Mucosa of descending colon (tissue), 3 donors: ENCODE measurements at places on chromosomes 5 and 9. TPM values are rescaled to one million over a fixed set of nuclear protein-coding genes. Genes with fewer than 3 reads are reported as not detected.

DNA sequence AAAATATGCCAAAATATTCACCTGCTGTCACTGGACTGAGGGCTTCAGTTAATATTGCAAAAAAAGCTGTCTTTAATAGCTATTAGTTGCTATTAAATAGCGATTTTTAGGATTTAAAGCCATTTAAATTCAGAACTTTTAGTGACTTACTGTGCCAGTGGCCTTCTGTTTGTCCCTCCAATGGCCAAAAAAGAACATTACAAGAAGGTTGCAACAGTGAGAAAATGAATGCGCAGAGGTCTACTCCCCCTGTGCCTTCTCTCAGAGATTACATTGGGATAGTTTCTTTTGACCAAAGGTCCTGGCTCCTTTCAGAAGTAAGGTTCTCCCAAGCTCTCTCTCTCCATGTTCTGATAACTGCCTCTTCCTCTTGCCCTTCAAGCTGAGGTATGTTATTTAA lies 930.3 kb upstream of the ARRDC3 start:
- no peak for DNase-seq

DNA sequence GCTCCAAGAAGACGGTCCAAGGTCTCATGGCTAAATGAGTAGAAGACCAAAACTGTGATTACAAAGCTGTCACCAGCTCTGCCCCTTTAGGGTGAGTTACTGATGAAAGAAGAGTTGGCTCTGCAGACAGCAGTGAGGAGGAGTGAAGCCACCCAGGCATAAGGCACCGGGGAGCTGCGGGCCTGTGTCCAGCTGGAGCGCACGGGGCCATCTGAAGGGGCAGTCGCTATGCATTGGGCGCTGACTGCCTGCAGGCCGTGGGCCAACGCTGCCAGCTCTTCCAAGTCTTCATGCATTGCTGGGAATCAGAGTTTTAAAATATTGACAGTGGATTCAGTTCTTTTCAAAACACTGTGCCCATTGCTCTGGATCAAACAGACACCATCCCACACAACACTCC lies 70.3 kb downstream of the DAPK1 start:
- no peak for DNase-seq

DNA sequence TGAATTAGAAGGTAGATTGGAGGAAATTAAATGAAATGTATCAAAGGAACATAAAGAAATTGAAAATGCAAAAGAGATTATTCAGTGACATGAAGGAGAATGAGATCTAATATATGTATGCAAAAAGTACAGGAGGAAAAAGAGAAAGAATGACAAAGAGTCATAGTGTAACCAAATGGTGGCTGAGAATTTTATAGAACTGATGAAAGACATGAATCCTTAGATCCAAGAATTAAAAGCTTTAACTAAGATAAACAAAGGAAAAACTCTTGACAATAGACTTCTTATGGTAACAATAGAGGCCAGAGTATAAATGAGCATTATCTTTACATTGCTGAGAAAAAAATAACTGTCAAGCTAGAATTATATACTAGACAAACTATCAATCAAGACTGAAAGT lies 505.4 kb upstream of the CD180 start:
- no peak for DNase-seq

DNA sequence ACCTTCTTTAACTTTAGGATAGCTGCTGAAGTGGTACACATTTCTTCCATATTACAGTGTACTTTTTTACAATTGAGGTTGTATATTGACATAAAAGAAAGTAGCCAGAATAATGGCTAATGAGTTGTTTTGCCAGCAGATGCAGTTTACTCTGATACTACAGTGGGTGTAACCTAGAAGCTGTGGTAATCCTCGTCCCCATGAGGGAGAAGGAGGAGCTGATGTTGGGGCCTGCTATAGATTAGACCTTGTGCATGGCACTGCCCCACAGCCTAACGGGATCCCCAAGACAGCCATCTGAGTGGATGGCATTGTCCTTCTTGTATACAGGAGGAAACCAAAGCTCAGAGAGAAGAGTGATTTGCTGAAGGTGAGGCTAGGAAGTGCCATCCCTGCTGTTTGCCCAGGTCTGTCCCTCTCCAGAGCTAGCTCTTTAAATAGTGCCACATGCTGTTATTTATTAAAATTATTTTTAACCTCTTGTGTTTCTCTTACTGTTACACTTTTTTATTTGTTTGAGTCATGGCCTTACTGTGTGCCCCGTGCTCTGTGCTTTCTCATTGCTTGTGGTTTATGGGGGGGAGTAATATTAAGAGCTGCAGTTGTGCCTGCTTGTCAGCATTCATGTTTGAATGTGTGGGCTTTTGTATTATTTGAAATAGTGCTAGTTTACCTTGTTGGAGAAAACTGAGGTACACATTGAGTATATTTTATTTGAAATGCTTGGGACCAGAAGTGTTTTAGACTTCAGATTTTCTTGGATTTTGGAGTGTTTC lies 65.3 kb downstream of the ICE1 start:
- DNase-seq: no peak

DNA sequence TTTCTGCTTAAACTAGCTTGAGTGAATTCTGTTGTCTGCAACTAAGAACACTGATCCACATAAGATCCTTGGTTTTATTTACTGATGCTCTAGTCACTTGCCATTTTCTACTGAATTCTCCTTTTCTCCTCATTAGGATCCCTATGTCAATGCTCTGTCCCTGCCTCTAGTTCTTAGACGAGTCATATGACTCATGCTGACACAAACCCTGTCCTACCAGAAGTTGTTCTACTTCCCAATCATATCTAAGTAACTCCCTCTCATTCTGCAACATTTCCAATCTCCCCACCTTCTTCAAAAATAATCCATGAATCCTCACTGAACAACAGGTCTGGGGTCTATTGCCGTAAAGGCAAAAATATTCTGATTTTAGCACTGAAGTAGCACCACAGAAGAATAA lies 47.1 kb upstream of the DMRT1 start:
- DNase-seq: no peak

GRCh38 chr9:106933470-106933869 lies 70.5 kb downstream of the ZNF462 start:
- DNase-seq: no peak

DNA sequence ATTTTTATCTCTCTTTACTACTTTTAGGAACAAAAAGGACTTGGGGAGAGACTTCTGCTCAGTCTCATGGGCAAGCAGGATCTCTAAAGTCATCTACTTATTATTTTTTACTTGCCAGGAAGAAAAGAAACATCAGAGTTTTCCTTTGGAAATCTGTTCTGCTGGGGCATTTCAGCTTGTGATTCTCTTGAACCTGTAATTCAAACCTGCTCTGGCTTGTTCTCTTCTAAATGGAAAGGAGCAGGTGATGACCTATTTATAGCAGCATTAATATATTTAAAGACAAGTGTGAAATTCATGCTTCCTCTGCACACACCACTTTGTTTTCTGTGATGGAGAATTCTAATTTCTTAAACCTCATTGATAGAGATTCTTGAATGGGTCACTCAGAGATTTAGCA lies 2.0 kb downstream of the ADCY2 start:
- DNase-seq: no peak

Gene DAPK1
- total RNA-seq: 25.9 TPM

Gene LRRC26
- 58.9 TPM for total RNA-seq

DNA sequence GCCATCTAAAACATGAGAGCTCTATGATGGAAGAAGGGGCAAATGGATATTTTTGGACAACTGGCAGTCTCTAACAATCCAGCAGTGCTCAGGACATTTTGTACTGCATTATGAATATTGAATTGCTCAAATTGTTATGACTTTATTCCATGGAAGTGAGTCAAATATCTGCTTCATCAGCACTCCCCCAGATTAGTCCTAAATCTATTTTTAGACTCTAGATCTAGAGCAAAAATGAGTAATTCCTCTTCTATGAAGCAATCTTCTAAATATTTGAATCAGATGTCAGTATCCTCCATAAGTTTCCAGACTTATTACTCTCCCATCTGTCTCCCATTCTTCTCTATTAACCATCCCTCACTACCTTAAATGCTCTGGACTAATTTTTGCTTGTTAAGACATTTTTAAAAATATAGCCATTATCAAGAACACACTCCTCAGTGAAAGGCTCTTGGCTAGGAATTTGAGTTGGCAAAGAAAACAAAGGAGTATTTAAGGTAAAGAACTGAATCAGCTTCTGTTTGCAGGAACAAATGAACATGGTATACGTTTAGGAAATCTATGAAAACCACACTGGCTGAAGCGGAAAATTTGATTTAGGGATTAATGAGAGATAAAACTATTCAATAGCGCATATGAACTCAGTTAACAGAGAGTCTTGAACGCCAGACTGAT lies 300.9 kb downstream of the MCTP1 start:
- DNase-seq: no peak

DNA sequence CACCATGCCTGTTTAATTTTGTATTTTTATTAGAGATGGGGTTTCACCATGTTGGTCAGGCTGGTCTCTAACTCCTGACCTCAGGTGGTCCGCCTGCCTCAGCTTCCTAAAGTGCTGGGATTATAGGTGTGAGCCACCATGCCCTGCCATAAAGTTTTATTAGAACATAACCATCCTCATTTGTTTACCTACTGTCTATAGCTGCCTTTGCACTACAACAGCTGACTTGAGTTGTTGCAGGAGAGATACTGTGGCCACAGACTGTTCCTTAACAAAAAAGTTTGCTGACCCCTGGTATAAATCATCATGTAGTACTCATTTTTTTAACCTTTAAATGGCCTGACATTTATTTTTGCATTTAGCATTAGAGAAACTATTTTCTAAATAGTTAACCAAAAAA lies 31.7 kb downstream of the SNX30 start:
- DNase-seq: peak; percentile 40

Gene ATOSB
- 32.3 TPM for total RNA-seq

DNA sequence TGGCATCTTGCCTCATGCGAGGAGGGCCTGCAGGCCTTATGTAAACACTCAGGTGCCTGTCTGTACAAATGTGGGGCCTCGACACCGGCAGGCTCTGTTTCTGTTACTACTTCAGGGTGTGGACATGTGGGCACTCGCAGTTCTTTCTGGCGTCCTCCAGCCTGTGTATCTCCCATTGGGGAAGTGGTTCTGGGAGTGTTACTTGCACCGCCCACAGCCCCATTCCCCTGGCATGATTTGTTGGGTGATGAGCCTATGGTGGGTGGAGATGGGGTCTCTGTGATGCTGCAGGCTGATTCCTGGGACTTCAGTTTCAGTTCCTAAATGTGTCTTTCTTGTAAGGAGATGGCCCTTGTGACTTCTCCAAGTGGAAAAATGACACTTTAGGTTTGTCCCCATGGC lies 82.1 kb upstream of the PITX1 start:
- no peak for DNase-seq

DNA sequence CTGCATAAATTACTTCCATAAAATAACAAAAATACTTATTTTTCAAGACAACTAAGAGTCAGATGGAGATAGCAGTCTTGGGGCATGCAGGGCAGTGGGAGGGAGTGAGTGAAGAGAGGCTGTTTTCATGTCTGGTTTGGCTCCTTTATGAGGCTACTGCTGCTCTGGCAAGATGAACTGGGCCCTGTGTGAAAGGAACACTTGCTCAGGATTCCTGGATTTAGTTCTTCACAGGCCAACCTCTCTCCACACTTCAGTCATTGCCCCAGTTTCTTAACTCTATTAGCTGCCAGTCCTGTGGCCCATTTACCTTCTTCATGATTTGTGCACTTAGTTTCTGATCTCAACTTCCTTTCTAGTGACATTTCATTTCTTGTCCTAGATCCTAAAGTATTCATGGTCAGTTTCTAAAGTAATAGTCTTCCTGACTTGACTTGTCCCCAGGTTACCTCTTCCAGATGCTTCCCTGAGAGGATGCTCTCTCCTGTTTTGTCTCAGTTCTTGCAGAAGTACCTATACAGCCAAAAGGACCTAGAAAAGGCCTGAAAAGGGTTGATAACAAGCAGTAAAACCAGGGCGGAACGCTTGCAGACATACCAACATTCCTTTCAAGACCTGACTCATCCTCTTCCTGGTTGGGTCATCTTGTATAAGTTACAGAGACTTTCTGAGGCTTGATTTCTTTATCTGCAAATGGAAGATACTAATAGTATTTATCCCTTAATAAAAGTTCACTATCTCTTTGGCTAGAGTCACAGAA lies 77.0 kb upstream of the ZFAND5 start:
- no peak for DNase-seq

- no peak for DNase-seq
Observed at GRCh38 chr9:70192707-70193106, 66.1 kb upstream of the SMC5 start.

GRCh38 chr5:10635867-10636350 lies 72.0 kb downstream of the ANKRD33B start:
- no peak for DNase-seq

- no peak for DNase-seq
Observed at GRCh38 chr5:16803831-16804230, 132.3 kb downstream of the MYO10 start.

Gene CCDC171
- 3.6 TPM for total RNA-seq

- no peak for DNase-seq
Observed at GRCh38 chr5:1329111-1329579, 15.8 kb downstream of the CLPTM1L start.

GRCh38 chr5:126830061-126830460 lies 53.1 kb downstream of the LMNB1 start:
- DNase-seq: no peak

DNA sequence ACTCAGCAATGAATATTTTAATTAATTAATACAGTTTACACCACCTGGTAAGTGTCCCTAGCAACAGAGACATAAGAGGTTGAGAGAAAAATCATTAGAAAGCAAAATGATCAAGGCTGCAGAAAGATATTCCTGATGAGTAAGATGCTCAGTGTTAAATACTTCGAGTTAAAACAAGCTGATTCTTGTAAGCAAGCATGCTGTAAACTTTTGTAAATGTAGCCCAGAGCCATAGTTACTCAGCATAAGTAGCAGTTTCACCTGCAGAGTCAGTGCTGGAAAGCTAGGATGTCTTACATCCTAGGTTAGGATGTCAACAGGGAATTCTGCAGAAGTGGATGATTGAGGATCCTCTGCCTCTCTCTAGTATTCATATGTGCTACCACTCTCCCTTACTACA lies 4.2 kb downstream of the PRKACG start:
- DNase-seq: no peak

Gene OTP
- not detected for total RNA-seq

DNA sequence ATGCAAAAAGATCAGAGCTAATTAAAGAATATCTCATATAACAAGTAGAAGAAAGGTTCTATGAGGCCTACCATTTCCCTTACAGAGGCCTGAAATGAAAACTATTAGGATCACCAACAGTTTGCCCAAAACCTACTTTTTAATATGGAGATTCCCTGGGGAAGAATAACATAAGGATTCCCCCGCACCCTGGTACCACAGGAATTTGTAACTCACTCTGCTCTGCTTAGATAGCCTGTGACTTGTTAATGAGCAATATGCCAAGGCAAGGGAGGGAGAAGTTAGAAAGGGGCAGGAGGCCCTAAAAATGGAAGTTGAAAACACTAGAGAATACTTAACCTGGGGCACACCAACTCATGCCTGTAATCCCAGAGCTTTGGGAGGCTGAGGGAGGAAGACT lies 107.0 kb downstream of the CDH6 start:
- DNase-seq: no peak

Gene CCNB1
- 9.5 TPM for total RNA-seq

DNA sequence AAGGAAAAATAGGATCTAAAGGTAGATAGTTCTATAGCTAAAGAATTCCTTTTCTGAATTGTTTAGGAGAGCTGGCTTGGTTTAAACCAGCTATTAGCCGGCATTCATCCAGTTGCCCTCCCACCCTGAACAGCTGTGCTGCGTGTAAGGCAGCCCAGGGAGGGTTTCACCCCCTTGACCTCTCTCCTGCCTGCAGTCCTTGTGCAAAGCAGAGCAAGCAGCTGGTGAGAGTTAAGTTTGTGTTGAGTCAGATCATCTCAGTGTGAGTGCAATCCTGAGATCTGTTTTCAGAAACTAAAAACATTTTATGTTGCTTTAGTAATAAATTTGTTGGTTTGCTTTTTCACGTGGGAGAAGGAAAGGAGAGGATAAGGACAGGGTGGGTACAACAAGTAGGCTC lies 13.0 kb downstream of the SLC25A25 start:
- DNase-seq: peak; percentile 49

Gene SLC45A2
- total RNA-seq: 1.0 TPM
